ENCODE measurements at places on chromosomes 2 and 18.

- no peak for DNase-seq
Observed at GRCh38 chr2:237888389-237888788, 29.0 kb downstream of the RAMP1 start.

GRCh38 chr2:207428573-207428972 lies 101.2 kb upstream of the CREB1 start:
- DNase-seq = no peak

DNA sequence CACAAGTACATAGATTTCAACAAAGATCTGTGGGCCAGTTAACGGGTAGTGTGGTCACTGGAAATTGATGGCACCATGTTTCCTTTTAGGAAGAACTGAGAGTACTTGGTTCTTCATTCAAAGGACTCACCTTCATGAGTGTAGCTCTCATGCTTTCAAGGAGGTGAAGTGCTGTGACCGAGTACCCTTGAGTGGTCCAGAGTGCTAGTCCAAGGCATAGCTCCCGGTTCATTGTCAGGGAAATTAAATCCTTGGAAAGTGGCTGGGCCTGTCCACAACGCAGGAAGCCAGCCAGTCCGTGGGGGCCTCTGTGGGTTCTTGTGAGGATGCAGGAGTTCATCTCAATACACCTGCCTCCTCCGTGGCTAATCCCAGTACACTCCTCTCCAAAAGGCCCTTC lies 295.1 kb downstream of the GALR1 start:
- no peak for DNase-seq

DNA sequence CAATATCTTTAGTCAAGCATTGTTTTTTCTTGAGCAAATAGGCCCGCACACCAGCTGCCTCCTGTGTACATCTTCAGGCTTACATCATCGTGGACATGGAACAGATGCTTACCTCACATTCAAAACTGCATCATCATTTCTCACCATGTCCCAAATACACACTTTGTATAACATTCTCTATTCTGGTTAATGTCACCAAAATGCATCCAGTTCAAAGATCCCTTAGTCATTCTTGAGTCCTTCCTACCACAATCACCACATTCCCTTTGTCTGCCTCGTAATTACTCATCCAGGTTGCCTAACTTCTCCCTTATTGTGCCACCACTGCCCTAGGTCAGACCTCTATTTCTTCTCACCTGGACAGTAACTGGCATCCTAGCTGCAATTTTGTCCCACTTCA lies 373.7 kb upstream of the GALNT5 start:
- DNase-seq = no peak

DNA sequence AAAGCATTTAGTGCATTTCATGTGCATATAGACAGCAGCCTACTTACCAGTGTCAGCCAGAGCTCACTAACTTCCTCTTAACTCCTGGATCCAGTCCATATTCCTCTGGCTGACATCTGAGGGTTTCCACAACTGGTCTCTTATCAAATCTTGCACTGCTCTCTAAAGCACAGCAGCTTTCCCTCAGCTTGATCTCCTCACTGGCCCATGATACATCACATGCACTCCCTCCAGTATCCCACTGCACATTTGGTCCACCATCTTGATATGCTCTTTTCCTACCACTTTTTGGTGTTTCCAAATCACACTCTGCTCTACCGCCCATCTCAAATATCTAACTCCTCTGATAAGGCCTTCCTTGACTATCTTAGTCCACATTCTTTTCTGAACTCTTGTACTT lies 105.0 kb upstream of the ZFP36L2 start:
- DNase-seq = no peak

- no peak for DNase-seq
Observed at GRCh38 chr2:21146638-21147037, 22.9 kb downstream of the TDRD15 start.

- DNase-seq = no peak
Observed at GRCh38 chr2:71538656-71539265, 85.4 kb downstream of the DYSF start.

DNA sequence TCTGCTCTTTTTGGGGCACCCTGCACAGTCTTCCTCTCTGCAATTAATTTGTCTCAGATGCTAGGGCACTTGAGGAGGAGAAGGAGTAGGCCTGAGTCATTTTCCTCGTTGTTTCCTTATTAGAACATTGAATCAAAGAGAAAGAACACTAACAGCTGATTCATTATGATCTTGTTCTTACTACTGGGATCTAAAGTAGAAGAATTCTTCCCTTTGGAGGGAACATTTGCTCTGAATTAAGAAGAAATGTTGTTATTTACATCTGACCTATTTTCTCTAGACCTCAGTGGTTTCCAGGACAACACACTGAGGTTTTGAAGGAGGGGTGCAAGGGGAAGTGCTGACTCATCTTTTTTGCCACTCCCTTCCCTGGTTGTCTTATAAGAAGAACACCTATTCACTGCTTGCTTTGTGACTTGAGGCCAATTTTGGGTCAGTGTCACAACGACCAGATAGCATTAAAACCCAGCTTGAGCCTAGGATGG lies 24.3 kb upstream of the STAT1 start:
- no peak for DNase-seq

DNA sequence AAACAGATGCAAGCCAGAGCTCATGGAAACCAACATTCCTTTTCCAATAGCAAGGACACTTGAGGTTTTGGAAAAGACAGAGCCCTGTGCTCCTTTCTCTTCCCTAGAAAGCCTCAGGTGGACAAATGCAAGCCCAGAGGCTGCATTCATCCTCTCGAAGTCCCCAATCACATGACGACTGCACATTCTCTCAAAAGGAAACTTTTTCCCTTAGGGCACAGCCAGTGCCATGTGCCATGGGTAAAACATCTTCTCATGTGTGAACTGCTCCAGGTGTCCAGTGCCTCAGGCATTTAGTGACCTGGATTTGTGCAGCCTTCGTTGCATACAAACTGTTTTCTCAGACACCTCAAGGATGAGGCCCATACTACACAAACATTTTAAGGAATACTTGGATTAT lies 140.7 kb downstream of the LAMA1 start:
- no peak for DNase-seq

GRCh38 chr2:147523415-147523814 lies 321.4 kb upstream of the ACVR2A start:
- no peak for DNase-seq

DNA sequence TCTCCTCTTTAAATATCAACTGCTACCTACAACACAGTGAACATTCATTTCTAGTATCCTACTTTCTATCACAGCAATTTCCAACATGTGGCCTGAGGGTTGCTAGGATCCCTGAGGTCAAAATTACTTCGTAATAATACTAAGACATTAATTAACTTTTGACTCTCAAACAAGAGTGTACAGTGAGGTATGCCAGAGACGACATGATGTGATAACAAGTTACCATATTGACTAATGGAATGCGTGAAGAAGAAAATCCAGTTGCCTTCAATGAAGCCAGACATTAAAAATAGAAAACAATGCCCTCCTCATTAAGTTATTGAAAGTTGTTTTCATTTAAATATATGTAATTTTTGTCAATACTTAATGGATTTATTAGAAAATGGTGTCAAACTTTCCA lies 13.1 kb downstream of the ORC2 start:
- no peak for DNase-seq

- no peak for DNase-seq
Observed at GRCh38 chr18:11761553-11761952, 72.5 kb downstream of the GNAL start.

- no peak for DNase-seq
Observed at GRCh38 chr2:164840930-164841718, 499 bp downstream of the COBLL1 start.

- DNase-seq = no peak
Observed at GRCh38 chr2:55147531-55147930, 84.6 kb downstream of the CLHC1 start.

DNA sequence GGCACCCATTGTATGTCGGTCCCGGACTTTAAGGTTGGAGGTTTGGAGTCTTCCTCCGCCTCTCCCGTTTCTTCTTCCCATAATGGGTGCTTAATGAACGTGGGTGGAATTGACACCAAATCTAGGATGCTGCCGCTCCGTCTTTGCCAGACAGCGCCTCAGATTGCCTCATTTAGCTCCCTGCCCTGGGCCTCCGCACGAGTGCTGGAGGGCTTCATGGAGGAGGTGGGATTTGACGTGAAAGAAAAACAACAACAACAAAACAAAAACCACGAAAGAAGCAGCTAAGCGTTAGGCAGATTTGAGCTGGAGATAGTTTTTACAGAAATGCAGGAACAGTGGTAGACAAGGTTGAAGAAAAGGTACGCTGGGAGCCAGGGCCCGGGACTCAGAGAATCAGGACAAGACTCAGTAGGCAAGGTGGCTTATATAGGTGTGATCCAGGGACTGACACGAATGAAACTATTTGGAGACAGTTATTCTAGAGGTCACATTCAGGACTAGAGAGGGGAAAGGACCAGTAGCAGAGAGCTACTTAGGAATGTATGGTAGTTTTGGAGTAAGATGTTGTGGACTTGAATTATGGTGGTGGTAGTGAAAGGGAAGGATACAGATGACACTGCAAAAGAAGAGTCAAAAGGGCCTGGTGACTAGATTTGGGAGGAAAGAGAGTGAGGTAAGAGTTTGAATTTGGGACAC lies 605 bp downstream of the ZNF2 start:
- DNase-seq = no peak

- no peak for DNase-seq
Observed at GRCh38 chr2:168751104-168751740, 51.2 kb upstream of the NOSTRIN start.

DNA sequence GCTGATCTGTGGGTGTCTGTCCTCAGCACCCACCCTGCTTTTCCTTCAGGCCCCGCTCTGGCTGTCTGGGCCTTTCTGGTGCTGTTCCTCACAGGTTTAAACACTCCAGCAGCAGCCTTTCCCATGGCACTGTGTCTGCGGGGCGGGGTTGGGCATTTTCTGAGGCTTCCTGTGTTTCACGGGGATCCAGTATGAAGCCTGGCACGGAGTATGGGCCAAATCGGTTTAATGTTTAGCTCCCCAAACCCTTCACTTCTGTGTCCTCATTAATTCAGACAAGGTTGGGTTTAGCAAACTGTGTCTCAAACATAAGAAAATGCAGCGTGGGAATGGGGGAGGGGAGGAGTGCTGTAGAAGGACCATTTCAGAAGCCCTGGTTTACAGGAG lies 44.9 kb downstream of the HPCAL1 start:
- no peak for DNase-seq

GRCh38 chr2:54088191-54088634 lies 27.2 kb upstream of the ACYP2 start:
- DNase-seq = no peak

DNA sequence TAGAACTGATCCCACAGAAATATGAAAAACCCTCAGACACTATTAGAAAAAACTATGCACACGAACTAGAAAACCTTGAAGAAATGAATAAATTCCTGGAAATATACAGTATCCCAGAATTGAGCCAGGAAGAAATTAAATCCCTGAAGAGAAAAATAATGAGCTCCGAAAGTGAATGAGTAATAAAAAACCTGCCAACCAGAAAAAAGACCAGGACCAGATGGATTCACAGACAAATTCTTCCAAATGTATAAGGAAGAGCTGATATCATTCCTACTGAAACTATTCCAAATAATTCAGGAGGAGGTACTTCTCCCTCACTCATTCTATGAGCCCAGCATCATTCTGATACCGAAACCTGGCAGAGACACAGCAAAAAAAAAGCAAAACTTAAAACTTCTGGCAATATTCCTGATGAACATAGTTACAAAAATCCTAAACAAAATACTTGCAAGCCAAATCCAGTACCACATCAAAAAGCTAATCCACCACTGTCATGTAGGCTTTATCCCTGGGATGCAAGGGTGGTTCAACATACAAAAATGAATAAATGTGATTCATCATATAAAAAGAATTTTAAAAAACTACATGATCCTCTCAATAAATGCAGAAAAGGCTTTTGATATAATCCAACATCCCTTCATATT lies 1397.6 kb upstream of the DDX18 start:
- DNase-seq = no peak

GRCh38 chr18:50653402-50654093 lies 93.7 kb downstream of the MAPK4 start:
- DNase-seq = no peak

DNA sequence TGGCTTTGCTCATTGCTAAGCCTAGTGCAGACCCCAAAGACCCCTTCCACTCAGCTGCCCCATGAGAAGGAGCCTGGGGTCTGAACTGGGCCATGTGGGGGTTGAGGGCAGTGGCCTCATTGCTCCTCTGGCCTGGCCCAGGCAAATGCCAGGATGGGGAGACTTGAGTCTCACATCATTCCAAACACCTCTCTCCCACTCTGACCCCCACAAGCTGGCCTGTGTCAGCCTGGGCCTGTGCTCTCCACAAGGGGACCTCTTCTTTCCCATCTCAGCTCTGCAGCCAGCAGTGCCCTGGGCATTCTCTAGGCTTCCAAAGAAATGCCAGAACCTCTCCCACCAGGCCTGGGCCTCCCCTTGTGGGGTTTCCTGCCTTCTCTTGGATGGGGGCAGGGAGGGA lies 45.8 kb upstream of the OTOF start:
- DNase-seq = no peak

DNA sequence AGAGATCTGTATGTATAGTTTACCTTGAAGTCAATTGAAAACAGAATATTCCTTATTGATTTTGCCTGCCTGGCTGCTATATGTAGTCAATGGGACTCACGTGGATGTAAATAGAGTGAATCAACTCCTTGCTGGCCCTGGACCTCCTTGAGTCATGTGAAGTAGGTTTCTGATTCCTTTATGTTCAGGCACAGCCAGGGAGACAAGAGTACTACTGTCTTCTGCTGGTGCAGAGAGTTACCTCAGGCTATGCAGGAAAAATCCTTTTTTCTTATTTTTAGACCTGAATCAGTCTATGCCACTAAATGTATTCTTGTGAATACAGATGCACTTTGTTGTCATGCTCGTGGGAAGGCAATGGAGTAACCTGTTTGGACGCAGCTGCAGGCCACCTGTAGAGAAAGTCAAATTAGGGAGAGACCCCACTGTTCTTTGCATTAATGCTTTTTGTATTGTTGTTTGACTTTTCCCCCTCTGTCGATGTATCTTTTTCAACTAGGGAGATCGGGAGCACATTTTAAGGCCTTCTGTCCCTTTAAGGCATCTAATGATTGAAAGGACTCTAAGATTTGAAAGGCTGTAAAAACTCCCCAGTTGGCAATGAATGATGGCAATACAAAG lies 473.9 kb downstream of the ARHGAP15 start:
- no peak for DNase-seq

DNA sequence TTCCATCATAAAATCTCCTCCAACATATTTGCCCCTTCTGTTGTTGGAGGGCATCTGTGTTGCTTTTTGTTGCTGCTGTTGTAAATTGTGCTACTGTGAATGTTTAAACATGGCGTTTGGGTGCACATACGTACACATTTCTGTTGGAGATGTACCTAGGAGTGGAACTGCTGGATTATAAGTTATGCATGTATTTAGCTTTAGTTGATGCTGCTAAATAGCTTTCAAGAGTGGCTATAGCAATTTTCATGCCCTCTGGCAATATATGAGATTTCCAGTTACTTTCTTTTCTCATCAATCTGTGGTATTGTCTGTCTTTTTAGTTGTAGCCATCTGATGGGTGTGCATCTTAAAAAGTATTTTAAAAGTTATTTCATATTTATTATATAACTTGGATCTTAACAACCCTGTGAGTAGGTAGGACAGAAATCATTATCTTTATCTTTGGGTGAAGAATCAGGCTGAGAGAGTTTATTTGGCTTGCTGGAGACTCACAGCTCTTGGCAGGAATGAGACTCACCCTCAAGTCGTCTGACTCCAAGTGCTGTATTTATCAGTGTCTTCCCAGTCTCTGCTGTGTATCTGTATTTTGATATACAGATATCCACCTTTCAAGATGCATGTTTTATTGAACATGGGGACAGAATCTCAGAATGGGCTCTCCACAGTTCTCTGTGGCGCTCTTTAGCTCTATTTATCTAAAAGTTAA lies 16.9 kb downstream of the ZNF236 start:
- DNase-seq = no peak
